ENCODE measurements at places on chromosomes 4 and X. TPM values are rescaled to one million over a fixed set of nuclear protein-coding genes. Genes with fewer than 3 reads are reported as not detected.

GRCh38 chr4:6924361-6924779 is 14.7 kb downstream of the TBC1D14 start:
- H3K27me3 ChIP-seq: no peaks in the 10 kb centered on the region
- H3K27ac ChIP-seq: no peak overlapping the region
- H3K36me3 ChIP-seq: peaks cover 2% of the 10 kb centered on the region
- no peak overlapping the region for H3K4me3 ChIP-seq

- H3K4me3 ChIP-seq: no peak overlapping the region
- H3K4me1 ChIP-seq: no peaks in the 10 kb centered on the region
- DNase-seq: no peak
- no peaks in the 10 kb centered on the region for H3K36me3 ChIP-seq
- no peak overlapping the region for H3K27ac ChIP-seq
These were observed 49.8 kb downstream of the EDNRA start for GRCh38 chr4:147530723-147531122.

DNA sequence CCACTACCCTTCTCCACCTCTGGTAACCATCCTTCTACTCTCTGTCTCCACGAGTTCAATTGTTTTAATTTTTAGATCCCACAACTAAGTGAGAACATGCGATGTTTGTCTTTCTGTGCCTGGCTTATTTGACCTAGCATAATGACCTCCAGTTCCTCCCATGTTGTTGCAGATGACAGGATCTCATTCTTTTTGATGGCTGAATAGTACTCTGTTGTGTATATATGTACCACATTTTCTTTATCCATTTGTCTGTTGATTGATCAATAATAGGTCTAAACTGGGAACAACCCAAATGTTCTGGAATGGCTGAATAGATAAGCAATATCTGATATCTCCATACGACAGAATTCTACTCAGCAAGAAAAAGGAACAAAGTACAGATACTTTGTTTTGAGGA is 67.2 kb downstream of the DIPK2B start:
- no peak overlapping the region for H3K4me3 ChIP-seq
- no peak for DNase-seq
- no peaks in the 10 kb centered on the region for H3K27me3 ChIP-seq
- H3K27ac ChIP-seq: no peak overlapping the region
- H3K4me1 ChIP-seq: no peaks in the 10 kb centered on the region

DNA sequence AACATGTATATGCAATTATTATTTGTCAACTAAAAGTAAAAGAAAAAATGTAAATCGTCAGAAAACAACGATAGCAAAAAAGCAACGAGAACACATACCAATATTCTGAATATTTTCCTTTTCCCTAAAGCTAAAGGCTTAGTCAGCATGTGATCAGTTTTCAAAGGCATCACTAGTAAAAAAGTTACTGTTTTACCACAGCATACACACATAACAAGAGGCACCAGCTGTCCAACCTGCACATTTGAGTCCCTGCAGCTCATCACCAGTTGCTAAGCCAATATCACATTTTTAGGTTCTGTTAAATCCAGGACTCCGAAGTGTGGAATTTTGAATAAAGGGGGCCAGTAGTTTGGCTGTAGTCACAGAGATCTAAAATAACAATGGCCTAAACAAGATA is 203.8 kb downstream of the ADGRA3 start:
- no peak for DNase-seq
- no peaks in the 10 kb centered on the region for H3K36me3 ChIP-seq
- no peak overlapping the region for H3K27ac ChIP-seq
- no peaks in the 10 kb centered on the region for H3K27me3 ChIP-seq
- no peak overlapping the region for H3K4me3 ChIP-seq

GRCh38 chrX:107662824-107663223 is 34.5 kb downstream of the PRPS1 start:
- H3K27ac ChIP-seq: no peak overlapping the region
- H3K27me3 ChIP-seq: no peaks in the 10 kb centered on the region
- H3K4me1 ChIP-seq: no peaks in the 10 kb centered on the region
- no peak for DNase-seq
- H3K36me3 ChIP-seq: no peaks in the 10 kb centered on the region

GPR119 gene
- 1.8 TPM for total RNA-seq

UGT2B7 gene
- 7.3 TPM for total RNA-seq

GAB3 gene
- total RNA-seq: 3.4 TPM

CT45A3 gene
- not detected for total RNA-seq

CENPVL1 gene
- total RNA-seq: not detected

TDO2 gene
- total RNA-seq: not detected

ZRSR2 gene
- 9.2 TPM for total RNA-seq

Measured in body of pancreas (tissue), 4 donors.